Bronchial epithelial cell (primary cell): ENCODE measurements at places on chromosomes 3 and 15. TPM values are rescaled to one million over a fixed set of nuclear protein-coding genes. Genes with fewer than 3 reads are reported as not detected.

The SLC9C1 gene
- not detected in 2 replicates for total RNA-seq

The LTF gene
- total RNA-seq, result under 0.01 TPM in 1 of 2 replicates, not detected in the other

The GRM7 gene
- not detected in 2 replicates for total RNA-seq

The CCR9 gene
- not detected in 2 replicates for total RNA-seq

The HIGD2B gene
- 0.13 TPM in 1 of 2 replicates, not detected in the other for total RNA-seq

The CHMP2B gene
- 27.4 and 31.5 TPM in 2 replicates for total RNA-seq

The ETV5 gene
- 12.9 and 14.0 TPM in 2 replicates for total RNA-seq

The SEC22C gene
- 44.7 and 55.0 TPM in 2 replicates for total RNA-seq
